ENCODE measurements at places on chromosomes 13 and 19. TPM values are rescaled to one million over a fixed set of nuclear protein-coding genes. Genes with fewer than 3 reads are reported as not detected.
A peak's percentile ranks its signal among the peaks of the same experiment; 100 is the strongest.

Gene OLFM4
- total RNA-seq, result 1.3 TPM

DNA sequence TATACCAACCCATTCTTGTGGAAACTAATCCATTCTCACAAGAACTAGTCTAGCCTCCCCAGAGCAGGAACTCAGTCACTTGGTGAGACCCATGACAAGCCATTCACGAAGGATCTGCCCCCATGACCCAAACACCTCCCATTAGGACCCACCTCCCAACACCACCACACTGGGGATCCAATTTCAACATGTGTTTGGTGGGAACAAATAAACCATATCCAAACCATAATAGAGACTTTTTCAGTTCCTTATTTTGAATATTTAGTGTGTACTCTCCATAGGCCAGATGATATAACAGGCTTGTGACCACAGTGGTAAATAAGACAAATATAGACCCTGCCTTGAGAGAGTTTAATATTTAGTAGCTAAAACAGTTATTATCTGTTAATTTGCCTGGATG, 227.5 kb upstream of the SERP2 start:
- no peaks in the 10 kb centered on the region for H3K36me3 ChIP-seq
- no peak for DNase-seq
- no peaks in the 10 kb centered on the region for H3K27me3 ChIP-seq
- no peak overlapping the region for H3K27ac ChIP-seq
- no peaks in the 10 kb centered on the region for H3K4me1 ChIP-seq

GRCh38 chr19:49324801-49325576, at the start of gene SLC6A16:
Gene SLC6A16, minus strand, starts transcription at chr19:49325191. Its CDS starts 13,844 bp downstream, at chr19:49311347.
- peaks cover 44% of the 10 kb centered on the region for H3K4me1 ChIP-seq
- H3K27me3 ChIP-seq, result no peaks in the 10 kb centered on the region
- H3K27ac ChIP-seq, result peak within 1 kb of the TSS; percentile 95
- no peak within 1 kb of the TSS for H3K4me3 ChIP-seq

Gene FBXO17
- 7.7 TPM for total RNA-seq

Gene CEACAM4
- 28.4 TPM for total RNA-seq

Gene MBD3L1
- total RNA-seq, result not detected

- peaks cover 58% of the 10 kb centered on the region for H3K4me1 ChIP-seq
- peak; percentile 82 for DNase-seq
- no peaks in the 10 kb centered on the region for H3K36me3 ChIP-seq
- H3K4me3 ChIP-seq, result peak overlapping the region; percentile 53
- H3K27me3 ChIP-seq, result no peaks in the 10 kb centered on the region
These were observed 9.6 kb upstream of the TPM4 start for GRCh38 chr19:16066611-16067104.

DNA sequence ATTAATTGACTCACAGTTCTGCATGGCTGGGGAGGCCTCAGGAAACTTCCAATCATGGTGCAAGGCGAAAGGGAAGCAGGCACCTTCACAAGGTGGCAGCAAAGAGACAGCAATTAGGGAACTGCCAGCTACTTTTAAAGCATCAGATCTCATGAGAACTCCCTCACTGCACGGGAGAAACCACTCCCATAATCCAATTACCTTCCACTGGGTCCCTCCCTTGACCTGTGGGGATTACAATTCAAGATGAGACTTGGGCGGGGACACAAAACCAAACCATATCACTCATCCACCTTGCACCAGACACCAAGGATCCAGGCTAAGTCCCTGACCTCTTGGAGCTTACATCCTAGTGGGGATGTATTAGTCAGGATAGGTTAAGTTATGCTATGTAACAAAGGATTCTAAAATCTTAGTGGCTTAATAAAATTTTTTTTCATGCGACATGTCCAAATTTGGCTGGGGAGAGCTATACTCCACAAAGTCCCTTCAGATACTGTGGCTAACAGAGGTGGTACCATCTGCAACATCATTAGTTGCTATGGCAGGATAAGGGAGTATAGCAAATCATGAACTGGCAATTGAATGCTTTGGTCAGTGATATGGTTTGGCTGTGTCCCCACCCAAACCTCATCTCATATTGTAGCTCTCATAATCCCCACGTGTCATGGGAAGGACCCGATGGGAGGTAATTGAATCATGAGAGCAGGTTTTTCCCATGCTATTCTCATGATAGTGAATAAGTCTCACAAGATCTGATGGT, 8.3 kb upstream of the FAM187B start:
- no peak for DNase-seq
- peaks cover 22% of the 10 kb centered on the region for H3K4me1 ChIP-seq
- H3K36me3 ChIP-seq, result no peaks in the 10 kb centered on the region
- H3K27ac ChIP-seq, result no peak overlapping the region
- H3K4me3 ChIP-seq, result no peak overlapping the region
- no peaks in the 10 kb centered on the region for H3K27me3 ChIP-seq

GRCh38 chr13:52725302-52725701, 14.3 kb downstream of the CNMD start:
- no peak overlapping the region for H3K4me3 ChIP-seq
- H3K4me1 ChIP-seq, result no peaks in the 10 kb centered on the region
- H3K36me3 ChIP-seq, result no peaks in the 10 kb centered on the region
- H3K27me3 ChIP-seq, result peaks cover 4% of the 10 kb centered on the region
- H3K27ac ChIP-seq, result no peak overlapping the region

Gene TRPC4
- 0.13 TPM for total RNA-seq

DNA sequence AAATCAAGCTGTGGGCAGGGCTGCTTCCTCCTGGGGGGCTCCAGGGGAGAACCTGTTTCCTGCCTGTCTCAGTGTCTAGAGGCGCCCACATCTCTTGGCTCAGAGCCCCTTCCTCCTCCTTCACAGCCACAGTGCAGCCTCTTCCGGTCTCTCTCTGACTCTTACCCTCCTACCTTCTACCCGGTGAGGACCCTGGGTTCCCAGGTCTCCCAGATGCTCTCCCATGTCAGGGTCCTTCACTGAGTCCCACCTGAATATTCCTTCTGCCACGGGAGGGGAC, 153.1 kb downstream of the KDM4B start:
- H3K36me3 ChIP-seq, result peaks cover 24% of the 10 kb centered on the region
- no peak for DNase-seq
- H3K4me1 ChIP-seq, result peaks cover 34% of the 10 kb centered on the region
- H3K27me3 ChIP-seq, result no peaks in the 10 kb centered on the region

- H3K4me3 ChIP-seq, result no peak overlapping the region
- no peaks in the 10 kb centered on the region for H3K27me3 ChIP-seq
- H3K27ac ChIP-seq, result no peak overlapping the region
- no peaks in the 10 kb centered on the region for H3K4me1 ChIP-seq
These were observed 1992.9 kb upstream of the PCDH20 start for GRCh38 chr13:63408331-63409189.

DNA sequence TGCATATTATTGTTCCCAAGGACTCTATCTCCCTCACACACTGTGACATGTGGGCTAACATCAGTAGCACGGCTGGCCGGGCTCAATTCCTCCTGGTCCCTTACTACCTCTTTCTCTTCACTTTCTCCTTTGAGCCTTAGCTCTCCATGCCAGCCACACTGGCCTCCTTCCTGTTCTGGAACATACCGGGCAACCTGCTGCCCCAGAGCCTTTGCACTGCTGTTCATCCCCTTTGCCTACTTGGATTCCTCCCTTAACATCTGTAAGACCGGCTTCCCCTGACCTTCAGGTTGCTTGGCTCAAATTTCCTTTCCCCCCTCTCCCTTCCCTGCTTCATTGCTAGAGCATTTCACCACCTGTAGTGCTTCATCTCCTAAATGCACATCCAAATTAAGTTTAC, 17.1 kb downstream of the IRS2 start:
- H3K27me3 ChIP-seq, result no peaks in the 10 kb centered on the region
- no peak for DNase-seq
- no peak overlapping the region for H3K27ac ChIP-seq

GRCh38 chr19:13604902-13605586, 98.8 kb upstream of the CACNA1A start:
- no peaks in the 10 kb centered on the region for H3K27me3 ChIP-seq
- no peak overlapping the region for H3K4me3 ChIP-seq
- no peak overlapping the region for H3K27ac ChIP-seq
- H3K36me3 ChIP-seq, result no peaks in the 10 kb centered on the region

Gene VSIG10L
- total RNA-seq, result 2.6 TPM

Gene PSG2
- total RNA-seq, result not detected

Gene SPRED3
- total RNA-seq, result not detected

DNA sequence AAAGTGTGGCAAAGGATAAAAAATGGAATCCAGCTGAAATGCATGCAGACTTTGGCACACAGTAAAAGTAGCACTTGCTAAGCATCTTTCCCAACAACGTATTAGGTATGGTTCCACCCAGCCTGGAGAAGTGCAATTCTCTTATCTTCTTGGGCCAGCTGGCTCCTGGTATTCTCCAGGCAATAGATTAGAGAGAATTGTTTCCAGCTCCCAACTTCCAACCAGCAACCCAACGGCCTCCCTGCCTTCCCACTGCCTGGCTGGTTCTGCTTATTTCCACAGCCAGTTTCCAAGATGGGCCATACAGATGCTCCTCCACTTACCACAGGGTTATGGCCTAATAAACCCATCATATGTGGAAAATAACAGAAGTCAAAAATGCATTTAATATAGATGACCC, 133.4 kb downstream of the OXGR1 start:
- H3K4me1 ChIP-seq, result no peaks in the 10 kb centered on the region
- no peaks in the 10 kb centered on the region for H3K27me3 ChIP-seq
- DNase-seq, result no peak
- H3K27ac ChIP-seq, result no peak overlapping the region
- H3K36me3 ChIP-seq, result no peaks in the 10 kb centered on the region
- no peak overlapping the region for H3K4me3 ChIP-seq

DNA sequence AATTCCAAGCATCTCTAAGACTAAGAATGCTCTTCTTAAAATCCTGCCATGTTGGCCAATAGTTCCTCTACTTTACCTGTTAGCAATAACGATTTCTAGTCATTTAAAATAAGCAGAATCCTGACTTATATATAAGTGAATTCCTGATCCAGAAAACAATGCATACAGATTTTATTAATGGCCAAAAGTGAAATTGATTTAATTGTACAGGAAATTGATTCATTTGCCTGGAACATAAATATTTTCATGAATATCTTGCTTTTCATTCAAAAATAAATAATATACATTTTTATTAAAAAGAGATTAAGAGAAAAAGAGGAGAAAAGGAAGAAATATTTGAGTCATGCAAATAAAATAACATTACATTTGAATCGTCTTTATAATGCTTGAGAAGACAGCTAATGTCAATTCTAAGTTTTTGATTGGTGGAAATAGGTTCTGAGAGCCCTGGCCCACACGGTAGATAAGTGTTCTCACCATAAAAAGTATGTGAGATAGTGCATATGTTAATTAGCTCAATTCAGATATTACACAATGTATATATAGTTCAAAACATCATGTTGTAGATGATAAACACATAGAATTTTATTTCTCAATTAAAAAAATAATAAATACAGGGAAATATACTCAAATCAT, 323.2 kb upstream of the MIR17HG start:
- no peaks in the 10 kb centered on the region for H3K27me3 ChIP-seq
- no peak overlapping the region for H3K27ac ChIP-seq
- H3K36me3 ChIP-seq, result no peaks in the 10 kb centered on the region
- no peak for DNase-seq

DNA sequence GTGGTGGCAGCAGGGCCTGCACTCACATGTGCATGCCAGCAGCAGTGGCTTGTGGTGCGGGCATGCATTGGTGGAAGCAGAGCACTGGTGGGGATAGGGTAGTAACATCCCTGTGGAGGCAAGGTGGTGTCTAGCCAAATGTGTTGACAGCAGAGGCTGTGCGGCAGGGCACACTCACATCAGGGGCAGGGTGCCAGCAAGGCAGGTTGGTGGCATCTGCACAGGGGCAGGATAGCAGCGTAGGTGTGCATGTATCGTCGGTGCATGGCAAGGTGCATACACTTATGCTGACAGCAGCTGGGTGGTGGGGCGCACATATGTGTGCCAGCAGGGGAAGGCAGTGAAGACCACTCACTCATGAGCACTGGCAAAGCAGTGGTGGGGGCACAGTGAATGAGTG, 211.5 kb upstream of the CSNK1A1L start:
- no peak overlapping the region for H3K27ac ChIP-seq
- no peak overlapping the region for H3K4me3 ChIP-seq
- H3K4me1 ChIP-seq, result no peaks in the 10 kb centered on the region
- H3K27me3 ChIP-seq, result no peaks in the 10 kb centered on the region
- no peaks in the 10 kb centered on the region for H3K36me3 ChIP-seq

DNA sequence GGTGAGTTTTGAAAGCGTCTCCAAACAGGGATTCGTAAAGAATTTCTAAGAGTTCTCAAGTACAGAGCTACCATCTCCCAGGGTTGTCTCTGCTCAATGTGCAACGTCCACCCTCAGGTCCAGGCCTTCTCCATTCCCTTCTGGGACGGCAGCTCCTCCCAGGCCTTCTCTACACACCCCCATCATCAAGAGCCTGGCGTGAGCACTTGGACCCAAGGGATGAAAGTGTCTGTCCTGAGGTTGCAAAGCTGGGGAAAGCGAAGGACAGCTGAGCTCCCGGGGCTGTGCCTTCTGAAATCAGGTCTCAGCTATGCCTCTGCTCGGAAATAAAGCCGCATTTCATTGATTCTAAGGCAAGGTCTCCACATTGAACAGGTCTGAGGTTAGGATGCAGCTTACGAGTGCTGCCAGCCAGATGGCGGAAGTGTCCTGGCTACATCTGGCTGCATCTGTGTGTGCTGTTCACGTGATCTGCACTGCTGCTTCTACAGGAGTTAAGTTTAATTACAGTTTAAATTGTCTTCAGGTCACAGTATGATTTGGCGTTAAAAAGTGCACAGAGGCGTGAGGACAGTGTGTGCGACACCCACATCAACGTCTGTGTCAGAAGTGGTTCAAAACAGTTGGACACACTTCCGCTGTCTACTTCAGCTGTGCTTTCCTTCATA, 27.0 kb upstream of the MIER2 start:
- no peaks in the 10 kb centered on the region for H3K4me1 ChIP-seq
- H3K36me3 ChIP-seq, result no peaks in the 10 kb centered on the region
- no peak overlapping the region for H3K4me3 ChIP-seq
- peak; percentile 18 for DNase-seq

DNA sequence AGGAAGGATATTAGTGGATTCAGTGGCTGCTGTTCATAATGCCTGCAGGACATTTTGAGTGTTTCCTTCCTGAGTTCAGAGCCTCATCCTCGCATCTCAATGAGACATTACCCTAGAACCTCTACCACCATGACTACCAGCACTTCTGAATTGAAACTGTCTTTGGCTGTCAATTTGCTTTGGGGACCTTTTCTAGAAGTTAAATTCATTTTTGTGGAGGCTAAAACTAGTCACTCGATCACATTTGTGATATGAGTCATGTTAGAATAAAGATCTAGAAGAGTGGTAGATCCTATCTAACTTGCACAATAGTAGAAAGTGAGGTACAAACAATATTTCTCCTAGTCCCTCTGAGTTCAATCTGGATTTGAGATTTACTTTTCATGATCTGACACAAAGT, 124.9 kb downstream of the KCNRG start:
- no peaks in the 10 kb centered on the region for H3K27me3 ChIP-seq
- H3K4me1 ChIP-seq, result peaks cover 12% of the 10 kb centered on the region
- no peaks in the 10 kb centered on the region for H3K36me3 ChIP-seq

Measured in spleen (tissue), 13 donors.